ENCODE measurements at places on chromosomes 1 and 21. TPM values are rescaled to one million over a fixed set of nuclear protein-coding genes. Genes with fewer than 3 reads are reported as not detected.
A peak's percentile ranks its signal among the peaks of the same experiment; 100 is the strongest.

EXO1 gene
- 4.4 TPM for total RNA-seq

- no peak for DNase-seq
These were observed 127.7 kb upstream of the AJAP1 start for GRCh38 chr1:4526747-4527146.

GRCh38 chr21:15289246-15289645 lies 224.4 kb upstream of the NRIP1 start:
- DNase-seq: no peak

DNA sequence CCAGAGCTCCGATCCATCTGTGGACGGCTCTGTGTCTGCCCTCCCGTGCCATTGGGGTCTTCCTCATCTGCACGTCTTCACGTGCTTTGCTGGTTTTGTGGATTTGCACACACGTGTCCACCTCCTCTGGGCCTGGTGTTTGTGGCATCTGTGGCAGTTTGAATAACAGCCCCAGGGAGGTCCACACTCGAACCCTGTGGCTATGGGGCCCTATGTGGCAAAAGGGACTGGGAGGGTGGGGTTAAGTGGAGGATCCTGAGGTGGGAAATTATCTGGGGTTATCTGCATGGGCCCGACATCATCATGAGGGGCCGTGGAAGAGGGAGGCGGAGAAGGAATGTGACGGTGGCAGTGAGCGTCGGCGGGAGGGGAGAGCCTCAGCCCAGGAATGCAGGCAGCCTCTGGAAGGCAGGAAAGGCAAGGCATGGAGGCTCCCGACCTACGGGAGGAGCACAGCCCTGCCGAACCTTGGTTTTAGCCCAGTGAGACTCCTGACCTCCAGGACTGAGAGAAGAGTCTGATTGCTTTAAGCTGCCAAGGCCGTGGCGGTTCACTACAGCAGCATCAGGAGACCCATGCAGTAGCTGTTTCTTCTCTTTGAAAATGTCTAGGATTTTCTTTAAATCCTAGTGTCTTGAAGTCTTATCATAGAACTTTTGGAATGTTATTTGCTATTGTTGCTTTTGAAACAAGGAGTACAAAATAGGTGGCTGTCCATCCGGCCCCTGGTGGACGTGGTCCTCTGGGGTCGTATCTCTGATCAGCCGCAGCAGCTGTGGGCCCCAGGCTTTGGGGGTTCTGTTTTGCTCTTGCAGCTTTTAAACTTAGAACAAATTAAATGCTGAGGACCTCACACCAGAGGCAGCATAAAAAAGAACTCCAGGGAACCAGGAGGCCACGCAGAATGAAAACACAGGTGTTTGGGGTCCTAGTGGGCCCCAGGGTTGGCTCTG lies 40.0 kb upstream of the LRRC3 start:
- no peak for DNase-seq

- no peak for DNase-seq
These were observed 75.2 kb downstream of the BEND5 start for GRCh38 chr1:48701445-48701844.

DNA sequence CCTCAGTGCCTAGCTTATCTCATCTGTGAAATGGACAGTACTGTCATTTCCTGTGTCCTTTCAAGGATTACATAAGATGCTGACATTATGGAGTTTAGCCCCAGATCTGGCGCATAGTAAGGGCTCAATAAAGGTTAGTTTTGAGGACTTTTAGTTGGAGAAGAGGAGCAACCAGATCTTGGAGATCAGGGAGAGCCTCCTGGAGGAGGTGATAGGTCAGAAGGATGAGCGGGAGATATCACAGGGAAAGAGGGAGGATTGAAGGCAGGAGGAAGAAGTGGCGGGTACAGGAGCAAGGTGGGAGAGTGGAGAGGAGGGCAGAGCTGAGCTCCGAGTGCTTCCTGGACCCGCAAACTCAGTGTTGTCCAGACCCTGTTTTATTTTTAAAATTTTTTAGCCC lies 17.5 kb downstream of the SLC66A1 start:
- DNase-seq: no peak

SYPL2 gene
- total RNA-seq: 1.2 TPM

DNA sequence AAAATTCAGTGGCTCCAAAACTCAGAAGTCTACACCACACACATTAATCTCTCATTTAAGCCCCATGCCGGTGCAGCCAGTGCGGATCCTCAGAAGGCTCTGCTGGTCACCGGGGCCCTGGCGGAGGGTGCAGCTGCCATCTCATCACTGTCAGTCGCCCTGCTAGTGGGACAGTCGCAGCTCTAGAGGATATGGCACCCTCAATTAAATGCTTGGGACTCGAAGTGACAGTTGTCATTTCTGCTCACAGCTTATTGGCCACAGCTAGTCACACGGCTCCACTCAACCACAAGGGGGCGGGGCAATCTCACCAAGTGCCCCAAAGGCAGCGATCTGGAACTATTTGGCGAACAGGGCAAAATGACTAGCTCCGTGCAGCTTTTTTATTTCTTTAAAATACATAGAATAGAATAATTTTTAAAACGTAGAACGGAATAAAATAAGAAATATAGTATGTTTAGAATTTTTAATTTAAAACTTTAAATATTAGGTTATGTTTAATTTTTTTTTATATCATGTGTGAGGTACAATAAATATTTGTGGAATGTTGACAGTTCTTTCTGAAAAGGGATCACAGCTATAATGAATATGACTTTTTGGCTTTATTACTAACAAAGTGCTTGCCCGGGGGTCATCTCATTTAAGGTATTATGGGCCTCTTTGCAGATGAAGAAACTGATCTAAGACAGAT lies 8.0 kb upstream of the MAN1C1 start:
- DNase-seq: peak; percentile 35
